ENCODE measurements at places on chromosomes 7 and 10.

DNA sequence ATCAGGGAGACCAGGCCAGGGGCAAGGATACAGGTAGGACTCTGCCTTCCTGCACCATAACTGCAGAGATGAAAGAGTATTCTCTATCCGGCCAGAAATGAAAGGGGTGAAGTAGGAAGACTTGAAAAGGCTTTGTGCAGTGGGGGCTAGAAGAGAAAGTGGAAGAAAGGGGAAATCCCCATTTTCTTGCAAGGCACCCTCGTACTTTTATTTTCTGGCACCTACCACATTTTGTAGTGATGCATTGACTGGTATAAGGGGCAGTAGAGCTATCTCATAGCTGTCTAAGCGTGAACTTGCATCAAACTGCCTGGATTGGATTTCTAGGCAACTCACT is 752 bp upstream of the CAMK2G start:
- H3K27ac ChIP-seq = no peak overlapping the region
- no peaks in the 10 kb centered on the region for H3K27me3 ChIP-seq
- no peak for DNase-seq
- H3K36me3 ChIP-seq = peaks cover 27% of the 10 kb centered on the region
- H3K4me3 ChIP-seq = peak overlapping the region; percentile 67
- peaks cover 54% of the 10 kb centered on the region for H3K4me1 ChIP-seq

GRCh38 chr10:82762641-82763040 is 887.6 kb downstream of the NRG3 start:
- DNase-seq = no peak
- no peaks in the 10 kb centered on the region for H3K4me1 ChIP-seq
- no peak overlapping the region for H3K27ac ChIP-seq

- no peaks in the 10 kb centered on the region for H3K27me3 ChIP-seq
- DNase-seq = no peak
- H3K4me3 ChIP-seq = no peak overlapping the region
- H3K27ac ChIP-seq = no peak overlapping the region
- H3K36me3 ChIP-seq = no peaks in the 10 kb centered on the region
- peaks cover 14% of the 10 kb centered on the region for H3K4me1 ChIP-seq
Observed at GRCh38 chr7:55117286-55117685, 98.5 kb downstream of the EGFR start.

DNA sequence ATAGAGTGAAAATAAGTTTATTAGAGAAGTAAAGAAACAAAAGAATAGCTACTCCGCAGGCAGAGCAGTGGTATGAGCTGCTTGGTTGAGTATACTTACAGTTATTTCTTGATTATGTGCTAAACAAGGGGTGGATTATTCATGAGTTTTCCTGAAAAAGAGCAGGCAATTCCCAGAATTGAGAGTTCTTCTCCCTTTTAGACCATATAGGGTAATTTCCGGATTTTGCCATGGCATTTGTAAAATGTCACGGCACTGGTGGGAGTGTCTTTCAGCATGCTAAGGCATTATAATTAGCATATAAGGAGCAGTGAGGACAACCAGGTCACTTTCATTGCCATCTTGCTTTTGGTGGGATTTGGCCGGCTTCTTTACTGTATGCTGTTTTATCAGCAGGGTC is 25.7 kb upstream of the GALNT17 start:
- no peak overlapping the region for H3K27ac ChIP-seq
- H3K4me1 ChIP-seq = no peaks in the 10 kb centered on the region
- no peak for DNase-seq
- no peak overlapping the region for H3K4me3 ChIP-seq
- no peaks in the 10 kb centered on the region for H3K27me3 ChIP-seq

- no peaks in the 10 kb centered on the region for H3K4me1 ChIP-seq
- no peak for DNase-seq
- H3K36me3 ChIP-seq = no peaks in the 10 kb centered on the region
Observed at GRCh38 chr7:115578576-115578975, 452.0 kb downstream of the TFEC start.

- H3K27ac ChIP-seq = no peak overlapping the region
- no peak for DNase-seq
- no peaks in the 10 kb centered on the region for H3K27me3 ChIP-seq
- no peaks in the 10 kb centered on the region for H3K4me1 ChIP-seq
Observed at GRCh38 chr10:83580373-83581012, 558.8 kb upstream of the GHITM start.

Measured in PC-3 (cell line).